ENCODE measurements at places on chromosomes 4 and X.

GRCh38 chr4:162727766-162728165, 438.9 kb downstream of the NAF1 start:
- no peak for DNase-seq

- DNase-seq, result no peak
Measured at GRCh38 chrX:3950373-3950772, 236.9 kb upstream of the PRKX start.

- no peak for DNase-seq
Measured at GRCh38 chr4:121690001-121690400, 6.8 kb downstream of the ANXA5 start.

GRCh38 chr4:93436000-93436626, 392.4 kb upstream of the ATOH1 start:
- DNase-seq, result no peak

DNA sequence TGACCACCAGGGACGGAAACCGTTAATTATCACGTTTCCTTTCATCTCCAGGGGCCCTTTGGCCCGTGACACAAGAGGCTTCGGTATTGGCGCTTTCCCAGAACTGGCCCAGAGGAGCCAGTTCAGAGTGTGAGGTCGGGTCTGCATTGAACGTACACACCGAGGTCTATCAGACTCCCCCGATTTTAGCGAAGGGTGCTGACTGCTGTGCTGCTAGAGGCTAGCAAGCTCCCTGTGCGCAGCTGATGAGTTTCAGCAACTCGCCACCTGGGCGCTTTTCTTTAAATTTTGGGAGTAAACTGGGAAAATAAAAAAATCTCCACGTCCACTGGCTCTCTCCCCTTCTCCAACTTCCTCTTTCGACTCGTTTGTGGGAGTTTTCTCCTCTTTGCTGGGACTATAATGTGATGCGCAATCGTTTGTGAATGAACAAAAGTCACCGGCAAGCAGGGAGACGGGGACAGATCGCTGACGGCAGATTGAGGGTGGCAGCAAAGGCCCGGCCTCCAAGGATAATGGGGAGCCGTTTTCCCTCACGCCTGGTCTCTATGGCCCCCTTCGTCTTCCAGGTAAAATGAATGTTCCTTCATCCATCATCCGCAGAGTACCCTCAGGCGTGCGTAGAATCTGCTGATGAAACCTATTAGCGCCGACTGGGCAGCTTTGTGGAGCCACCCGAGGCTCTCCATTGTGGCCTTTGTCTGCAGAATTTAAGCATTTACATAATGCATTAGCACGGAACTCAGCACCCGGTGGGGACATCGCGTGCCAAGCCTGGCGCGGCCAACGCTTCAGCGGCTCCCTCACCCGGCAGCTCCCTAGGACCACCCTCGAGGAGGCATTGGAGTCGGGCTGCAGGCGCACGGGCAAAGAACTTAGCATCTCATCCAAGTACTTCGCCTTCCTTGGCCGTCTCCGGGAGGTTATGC, 1.6 kb upstream of the LRAT start:
- DNase-seq, result no peak

GRCh38 chr4:2848449-2848848, 4.8 kb downstream of the ADD1 start:
- DNase-seq, result no peak

DNA sequence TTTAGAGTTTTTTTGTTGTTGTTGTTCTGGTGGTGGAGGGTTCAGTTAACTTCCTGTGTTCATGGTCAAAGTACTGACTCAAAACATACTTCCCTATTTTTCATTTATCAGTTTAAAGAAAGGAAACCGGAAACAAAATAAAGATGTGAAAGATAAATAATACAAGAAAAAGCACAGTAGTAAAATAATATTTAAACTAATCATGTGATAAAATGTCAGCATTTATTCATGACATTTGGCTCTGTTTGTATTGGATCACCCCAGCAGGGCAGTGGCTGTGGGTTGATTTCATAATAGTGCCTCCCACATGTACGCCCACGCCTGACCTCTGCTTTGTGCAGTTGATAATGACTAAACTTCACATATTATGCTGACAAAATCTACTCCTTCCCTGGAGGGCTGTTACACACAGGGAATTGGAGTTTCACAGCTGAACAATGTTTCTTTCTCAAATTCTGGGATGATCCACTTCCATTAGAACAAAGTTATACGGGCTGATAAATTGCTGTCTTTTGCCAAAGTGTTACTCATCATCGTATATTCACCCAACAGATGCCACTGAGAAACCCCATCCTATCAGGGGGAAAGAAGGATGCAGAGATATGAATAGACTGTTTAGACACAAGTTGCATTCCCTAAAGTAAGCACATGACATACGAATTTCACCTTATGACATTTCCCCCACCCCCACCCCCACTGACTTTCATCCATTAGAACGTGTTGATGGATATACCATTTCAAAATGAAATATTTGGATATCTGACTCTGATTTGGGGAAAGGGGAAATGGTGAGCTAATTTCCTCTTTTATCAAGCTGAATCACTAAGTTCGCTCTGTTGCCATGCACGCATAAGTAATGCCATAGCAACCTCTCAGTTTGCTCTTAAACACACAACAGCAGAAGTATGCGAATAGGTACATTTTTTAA, 48.3 kb downstream of the AMELX start:
- peak; percentile 79 for DNase-seq

DNA sequence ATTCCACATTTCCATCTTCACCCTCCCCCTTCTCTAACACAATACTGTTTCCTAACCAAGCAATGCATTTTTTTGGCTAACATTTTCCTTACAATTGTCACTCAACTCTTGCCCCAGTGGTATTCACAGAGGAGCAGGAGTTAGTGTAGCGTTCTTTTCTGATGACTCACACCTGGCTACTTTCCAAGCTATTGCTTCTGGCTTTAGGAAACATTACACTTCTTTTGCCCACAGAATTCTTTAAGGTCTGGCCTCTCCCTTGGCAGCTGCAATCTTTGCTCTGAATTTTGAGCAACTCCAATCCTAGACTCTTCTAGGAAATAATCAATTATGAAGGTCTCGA, 27.5 kb upstream of the PDGFC start:
- DNase-seq, result no peak

- no peak for DNase-seq
Measured at GRCh38 chr4:3054169-3054759, 20.1 kb downstream of the HTT-AS start.

- no peak for DNase-seq
Measured at GRCh38 chrX:70434914-70435586, 9.6 kb upstream of the DLG3 start.

DNA sequence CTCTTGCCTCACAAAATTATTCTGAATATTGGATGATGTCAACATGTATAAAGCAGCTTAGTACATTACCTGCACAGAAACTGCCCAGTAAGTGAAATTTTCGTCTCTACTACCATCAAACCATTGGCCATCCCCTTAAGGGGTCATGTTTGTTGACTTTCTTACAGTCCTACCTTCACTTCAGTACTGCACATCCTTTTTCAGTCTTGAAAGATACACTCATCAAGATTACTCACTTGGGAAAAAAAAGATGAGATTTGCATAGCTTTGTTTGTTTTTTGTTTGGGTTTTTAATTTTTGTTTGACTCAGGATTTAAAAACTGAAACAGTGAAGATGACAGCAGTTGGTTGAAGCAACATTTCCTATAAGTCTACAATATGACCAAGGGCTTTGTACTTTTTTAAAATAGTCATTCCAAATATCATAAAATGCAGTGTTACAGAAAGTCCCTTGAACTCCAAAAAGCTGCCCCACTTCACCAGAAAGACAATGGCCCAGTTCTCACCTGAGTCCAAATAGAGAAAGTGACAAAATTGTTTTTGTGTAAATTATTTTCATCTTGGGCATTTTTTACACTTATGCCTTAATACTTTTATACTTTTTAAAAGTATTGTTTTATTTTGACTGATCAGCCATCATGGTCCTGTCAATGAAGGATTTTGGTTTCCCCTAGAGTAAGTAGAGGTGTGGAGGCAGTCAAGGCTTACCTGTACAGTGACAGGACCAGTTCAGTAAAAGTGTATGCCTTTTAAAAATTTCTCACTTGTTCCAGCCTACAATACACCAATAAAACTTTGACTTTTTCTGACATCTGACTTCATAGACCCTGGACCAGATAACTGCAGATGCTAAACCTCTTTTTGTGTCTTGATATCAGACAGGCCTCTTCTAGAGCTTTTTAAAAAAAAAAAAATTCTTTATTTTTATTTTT, 59.7 kb upstream of the EDA2R start:
- DNase-seq, result no peak

GRCh38 chr4:135120195-135120594, 918.6 kb upstream of the PABPC4L start:
- DNase-seq, result no peak

Data from right atrium auricular region (tissue), 2 donors.